ENCODE measurements at places on chromosomes 4 and X.

DNA sequence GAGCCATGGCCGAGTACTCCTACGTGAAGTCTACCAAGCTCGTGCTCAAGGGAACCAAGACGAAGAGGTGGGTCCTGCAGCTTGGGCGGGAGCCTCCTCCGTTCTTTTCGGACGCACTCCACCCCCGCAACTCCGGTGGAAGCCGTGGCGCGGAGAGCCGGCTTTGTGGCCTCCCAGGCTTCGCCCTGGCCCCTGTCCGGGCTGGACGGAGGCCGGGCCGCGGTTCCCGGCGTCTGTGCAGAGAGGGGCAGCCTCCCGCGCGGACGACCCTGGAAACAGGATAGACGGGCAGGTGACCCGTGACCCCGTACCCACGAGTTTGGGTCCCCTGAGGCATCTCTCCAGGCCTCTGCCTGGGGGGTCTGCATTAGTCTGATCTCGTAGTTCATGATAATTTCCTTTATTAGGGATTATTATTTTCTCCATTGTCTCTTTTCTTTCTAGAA, 356 bp downstream of the FRG1 start:
- DNase-seq, result no peak

- no peak for DNase-seq
Measured at GRCh38 chrX:34790026-34790425, 132.9 kb upstream of the TMEM47 start.

DNA sequence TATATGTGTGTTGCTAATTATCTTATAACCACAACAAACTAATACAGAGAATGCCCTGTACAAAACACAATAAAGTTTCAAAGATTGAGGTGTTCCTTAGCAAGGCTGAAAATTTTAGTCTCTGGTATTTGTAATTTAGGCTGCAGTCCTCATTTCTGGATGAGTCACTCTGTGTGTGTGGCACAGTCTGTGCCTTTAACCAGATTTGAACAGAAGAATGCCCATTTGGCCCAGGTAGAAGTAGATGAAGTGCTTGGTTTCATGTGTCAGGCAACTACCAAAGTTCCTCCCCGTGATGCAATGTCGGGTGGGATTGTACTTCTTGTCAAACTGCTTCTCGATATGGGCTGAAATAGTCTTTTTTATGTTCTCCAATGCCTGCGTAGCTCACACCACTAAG, 91.6 kb upstream of the H2AZ1 start:
- DNase-seq, result no peak

DNA sequence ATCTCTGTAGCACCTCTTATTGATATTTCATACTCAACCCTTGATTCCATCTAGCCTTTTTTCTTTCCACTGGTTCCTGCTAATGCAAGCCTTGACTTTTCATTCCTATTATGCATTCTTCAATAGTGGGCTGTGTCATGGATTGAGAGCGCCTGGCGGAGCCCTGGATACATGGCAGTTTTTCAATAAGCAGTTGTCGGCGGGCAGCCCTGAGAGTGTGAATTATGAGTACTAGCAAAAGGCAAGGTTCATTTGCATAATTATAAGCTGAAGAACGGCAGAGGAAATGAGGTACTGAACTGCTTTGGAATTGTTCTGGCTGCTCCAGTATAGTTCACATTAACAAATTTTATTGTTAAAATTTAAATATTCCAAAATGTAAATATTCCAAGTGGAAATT, 339.7 kb upstream of the VCX start:
- no peak for DNase-seq

- DNase-seq, result no peak
Measured at GRCh38 chrX:16222151-16222550, 54.9 kb downstream of the MAGEB17 start.

- peak; percentile 58 for DNase-seq
Measured at GRCh38 chrX:106802388-106803275, at the start of gene TBC1D8B. TBC1D8B (plus strand) TSS chrX:106802673; CDS start chrX:106802854, 181 bp downstream.

DNA sequence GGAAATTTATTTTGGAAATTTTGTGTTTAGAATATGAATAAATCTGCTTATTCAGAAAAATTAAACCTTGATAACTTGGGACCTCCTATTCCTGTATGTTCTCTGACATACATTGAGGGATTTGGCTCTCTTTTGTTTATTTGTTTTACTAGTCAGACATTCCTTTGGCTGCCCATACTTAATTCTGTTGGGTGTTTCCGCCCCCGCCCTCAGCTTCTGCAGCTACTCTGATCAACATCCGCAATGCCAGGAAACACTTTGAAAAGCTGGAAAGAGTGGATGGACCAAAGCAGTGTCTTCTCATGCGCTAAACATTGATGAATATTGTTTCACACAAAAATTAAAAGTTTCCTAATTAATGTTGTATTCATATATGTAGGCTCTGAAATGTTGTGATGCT, 40.5 kb downstream of the RRAGB start:
- no peak for DNase-seq

DNA sequence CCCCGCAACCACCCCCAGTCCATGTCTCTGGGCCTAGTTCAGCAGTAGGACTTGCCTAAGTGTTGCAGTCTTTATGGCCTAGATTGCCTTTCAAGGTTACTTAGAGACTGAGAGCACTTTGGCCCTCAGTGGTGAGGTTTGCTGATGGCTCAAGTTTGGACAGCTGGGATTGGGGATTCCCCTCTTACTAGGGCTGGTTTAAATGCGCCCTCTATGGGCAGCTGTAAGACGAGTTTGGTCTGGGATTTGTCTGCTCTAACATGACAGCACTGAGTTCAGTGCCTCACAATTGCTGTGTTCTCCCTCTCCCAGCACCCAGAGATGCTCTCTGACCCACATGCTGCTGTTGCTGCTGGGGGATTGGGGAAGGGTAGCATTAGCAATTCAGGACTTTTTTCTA, 23.1 kb downstream of the DACH2 start:
- no peak for DNase-seq

DNA sequence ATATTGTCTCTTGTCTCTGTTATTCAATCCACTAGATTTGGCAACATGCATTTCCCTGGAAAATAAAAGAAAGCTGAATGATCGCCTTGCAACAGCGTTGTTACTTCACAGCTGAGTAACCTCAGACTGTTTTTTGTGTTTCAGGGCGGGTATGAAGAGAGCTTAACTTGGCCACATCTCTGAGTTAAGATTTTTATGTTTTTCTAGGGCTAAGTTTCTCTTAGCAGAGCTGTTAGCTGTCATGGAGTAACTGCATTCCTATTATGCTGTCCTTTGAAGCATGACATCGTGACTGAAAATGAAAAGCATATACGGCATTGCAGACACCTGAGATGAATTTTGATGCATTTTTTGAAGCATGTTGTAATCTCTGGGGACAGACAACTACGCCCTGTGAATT, 1798.9 kb downstream of the PCDH7 start:
- DNase-seq, result no peak

DNA sequence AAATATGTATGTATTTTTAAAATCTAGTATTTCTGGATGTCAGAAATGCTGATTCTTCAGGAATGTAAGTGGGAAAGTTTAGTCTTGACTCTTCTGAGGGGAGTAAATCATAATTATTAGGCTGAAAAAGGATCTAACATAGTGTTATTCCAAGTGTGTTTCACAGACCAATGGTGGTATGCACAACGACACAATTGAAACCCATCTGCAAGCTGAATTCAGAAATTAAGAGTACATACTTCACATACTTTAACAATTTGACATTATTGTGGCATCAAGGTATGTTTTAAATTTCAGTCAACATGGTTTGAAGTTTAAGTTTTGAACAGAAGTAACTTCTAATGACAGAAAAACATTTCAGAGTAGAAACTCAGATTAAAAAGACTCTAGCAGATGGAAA, 236.7 kb downstream of the SLC7A11 start:
- no peak for DNase-seq

DNA sequence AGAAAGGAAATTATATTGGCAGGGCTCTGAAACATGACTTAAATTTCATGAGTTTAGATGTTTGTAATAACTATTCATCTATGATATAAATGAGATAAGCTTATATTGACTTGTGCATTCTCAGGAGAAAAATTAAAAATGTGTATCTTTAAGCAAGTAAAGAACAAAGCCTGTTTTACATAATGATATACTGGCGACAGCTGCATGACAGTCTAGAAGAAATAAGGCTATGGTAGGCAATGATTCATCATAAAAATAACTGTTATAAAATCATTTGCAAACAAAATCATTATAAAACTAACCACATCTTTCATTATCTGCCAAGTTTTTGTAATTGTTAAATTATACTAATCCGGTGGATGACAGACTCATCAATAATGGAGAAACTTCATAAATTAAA, 188.1 kb downstream of the ADAM29 start:
- no peak for DNase-seq

DNA sequence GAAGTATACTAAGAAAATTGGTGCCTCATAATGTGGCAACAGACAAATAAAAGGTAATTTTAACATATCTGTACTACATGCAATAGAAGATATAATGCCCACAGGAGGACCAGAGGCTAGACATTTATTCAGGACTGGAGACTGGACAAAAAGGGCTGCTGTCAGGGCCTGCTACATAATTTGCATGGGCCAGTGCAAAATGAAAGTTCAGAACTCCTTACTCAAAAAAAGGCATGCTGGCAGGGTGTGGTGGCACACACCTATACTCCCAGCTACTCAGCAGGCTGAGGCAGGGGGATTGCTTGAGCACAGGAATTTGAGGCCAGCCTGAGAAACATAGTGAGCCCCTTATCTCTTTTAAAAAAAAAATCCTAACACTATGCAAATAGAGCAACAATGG, 12.4 kb upstream of the MAOA start:
- DNase-seq, result no peak

DNA sequence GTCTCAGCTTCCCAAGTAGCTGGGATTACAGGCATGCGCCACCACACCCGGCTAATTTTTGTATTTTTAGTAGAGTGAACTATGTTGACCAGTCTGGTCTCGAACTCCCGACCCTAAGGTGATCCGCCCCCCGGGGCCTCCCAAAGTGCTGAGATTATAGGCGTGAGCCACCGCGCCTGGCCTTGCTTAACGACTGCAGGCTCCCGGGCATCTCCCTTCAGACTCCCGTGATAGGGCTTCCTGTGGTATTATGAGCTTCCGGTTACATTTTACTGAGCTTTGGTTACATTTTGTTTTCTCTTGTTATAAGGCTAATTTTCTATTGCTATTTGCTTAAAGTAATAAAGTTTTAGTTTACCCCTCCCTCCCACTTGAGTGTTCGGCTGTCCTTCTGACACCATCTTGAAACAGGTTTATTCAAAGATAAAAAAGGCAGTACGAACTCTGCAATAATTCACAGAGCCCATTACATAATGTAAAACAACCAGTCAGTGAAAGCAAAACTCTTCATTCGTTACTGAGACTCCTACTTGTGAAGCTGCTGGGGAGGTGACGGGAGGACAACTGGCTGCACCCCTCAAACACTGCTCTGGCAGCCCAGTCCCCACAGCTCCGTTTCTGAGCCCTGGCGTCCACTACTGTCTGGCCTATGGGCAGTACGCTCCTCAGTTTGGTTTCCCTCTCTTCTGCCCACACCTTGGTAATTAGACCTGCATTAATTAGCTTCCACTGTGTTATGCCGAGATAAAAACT, 795.7 kb upstream of the SLIT2 start:
- DNase-seq, result no peak

DNA sequence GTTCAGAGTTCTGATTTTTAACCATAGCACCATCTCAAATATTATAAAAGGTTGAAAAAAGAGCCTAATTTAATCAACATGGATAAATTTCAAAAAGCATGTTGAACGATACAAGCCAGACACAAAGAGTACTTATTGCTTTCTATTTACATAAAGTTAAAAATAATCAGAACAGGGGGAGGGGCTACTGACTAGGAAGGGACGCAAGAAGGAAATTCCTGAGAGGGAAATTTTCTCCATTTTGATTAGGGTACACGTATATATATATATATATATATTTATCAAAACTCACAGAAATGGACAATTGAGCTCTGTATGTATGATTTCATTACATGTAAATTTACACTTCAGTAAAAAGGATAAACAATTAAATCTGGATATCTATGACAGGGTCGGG, 482 bp upstream of the MBTPS2 start:
- no peak for DNase-seq

- no peak for DNase-seq
Measured at GRCh38 chr4:926538-926937, 5.6 kb downstream of the GAK start.

DNA sequence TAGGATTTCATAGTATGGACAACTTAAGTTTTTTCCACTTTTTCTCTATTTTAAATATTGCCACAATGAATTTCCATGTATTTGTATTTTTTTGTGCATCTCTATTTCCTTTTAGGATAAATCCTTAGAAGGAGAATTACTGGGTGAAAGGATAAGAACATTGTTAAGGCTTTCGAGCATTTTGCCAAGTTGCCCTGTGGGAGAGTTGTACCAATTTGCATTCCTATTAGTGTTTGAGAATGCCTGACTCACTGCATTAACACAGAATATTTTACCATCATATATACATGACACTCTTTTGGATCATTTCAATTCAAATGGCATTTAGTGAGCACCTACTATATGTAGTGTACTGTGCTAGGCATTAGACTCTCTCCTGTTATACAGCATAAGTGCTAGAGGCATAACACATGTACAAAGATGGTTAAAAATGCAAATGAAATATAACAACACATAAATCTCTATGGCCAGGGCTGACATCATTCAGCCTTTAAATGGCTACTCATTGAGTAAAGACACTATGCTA, 57.0 kb downstream of the PLAC1 start:
- DNase-seq, result no peak

DNA sequence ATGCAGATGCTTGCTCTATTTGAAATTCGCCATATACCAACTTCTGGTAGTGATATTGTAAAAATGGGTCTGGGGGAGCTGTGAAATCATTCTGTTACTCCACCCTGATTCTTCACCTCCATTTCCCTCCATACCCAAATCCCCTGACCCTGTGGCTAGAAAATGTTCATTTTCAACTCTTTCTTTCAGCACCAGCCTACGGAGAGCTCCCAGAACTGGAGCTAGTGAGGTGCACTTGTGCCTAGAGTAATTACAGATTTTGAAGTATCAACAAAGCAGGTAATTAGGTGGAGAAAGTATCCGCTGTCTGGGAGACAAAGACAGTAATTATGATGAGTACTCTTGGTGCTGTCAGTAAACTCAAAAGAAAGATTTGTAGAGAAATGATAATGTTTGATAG, 8.1 kb downstream of the ARHGAP36 start:
- DNase-seq, result no peak

- no peak for DNase-seq
Measured at GRCh38 chr4:153514688-153515426, 48.7 kb downstream of the TMEM131L start.

DNA sequence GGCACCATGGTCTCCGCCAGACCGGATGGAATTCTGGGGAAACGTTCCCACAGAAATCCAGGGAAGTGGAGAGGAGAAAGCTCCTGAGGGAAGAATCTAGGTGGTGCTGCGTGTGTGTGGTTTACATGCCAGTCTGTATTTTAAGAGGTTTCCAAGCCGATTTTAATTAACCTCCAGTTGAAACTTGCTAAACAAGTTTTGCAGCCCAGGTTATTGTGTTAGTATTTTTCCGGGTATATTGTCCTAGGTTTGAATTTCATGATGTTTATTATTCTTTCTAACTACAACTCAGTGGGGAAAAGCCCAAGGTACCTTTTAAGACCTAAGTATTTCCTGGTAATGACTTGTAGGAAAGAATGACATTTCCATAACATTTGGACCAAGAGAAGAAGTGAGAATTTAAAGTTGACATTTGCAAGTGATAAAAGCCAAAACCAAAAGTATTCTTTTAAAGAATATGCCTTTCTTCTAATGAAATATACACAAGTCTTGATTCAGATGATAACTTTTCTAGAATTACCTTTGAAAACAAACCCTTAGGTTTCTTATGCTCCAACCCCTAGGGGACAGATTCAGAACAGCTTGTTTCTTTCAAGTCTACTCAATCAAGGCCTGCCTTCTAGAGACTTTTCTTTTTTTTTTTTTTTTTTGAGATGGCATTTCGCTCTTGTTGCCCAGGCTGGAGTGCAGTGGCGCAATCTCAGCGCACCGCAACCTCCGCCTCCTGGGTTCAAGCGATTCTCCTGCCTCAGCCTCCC, 14.6 kb downstream of the SAT1 start:
- no peak for DNase-seq

Measured in NCI-H1694 (cell line).